ENCODE measurements at places on chromosomes 3 and 15. TPM values are rescaled to one million over a fixed set of nuclear protein-coding genes. Genes with fewer than 3 reads are reported as not detected.

PP2D1 gene
- not detected for total RNA-seq

COL6A5 gene
- total RNA-seq = under 0.01 TPM

CEMIP gene
- 324 TPM for total RNA-seq

TUSC7 gene
- not detected for total RNA-seq

ZNF106 gene
- total RNA-seq = 109 TPM

CFAP20DC gene
- 3.8 TPM for total RNA-seq

CKMT1B gene
- not detected for total RNA-seq

UQCC5 gene
- total RNA-seq = 5.1 TPM

EDEM1 gene
- total RNA-seq = 23.6 TPM

KNG1 gene
- total RNA-seq = not detected

CHL1 gene
- total RNA-seq = 2.1 TPM

PRICKLE2 gene
- 29.4 TPM for total RNA-seq

THRB gene
- 7.4 TPM for total RNA-seq
